ENCODE measurements at places on chromosomes 7 and 10.

- no peak for DNase-seq
These were observed 16.3 kb upstream of the CHST12 start for GRCh38 chr7:2386964-2387669.

GRCh38 chr10:54319341-54319740, 481.7 kb downstream of the PCDH15 start:
- no peak for DNase-seq

DNA sequence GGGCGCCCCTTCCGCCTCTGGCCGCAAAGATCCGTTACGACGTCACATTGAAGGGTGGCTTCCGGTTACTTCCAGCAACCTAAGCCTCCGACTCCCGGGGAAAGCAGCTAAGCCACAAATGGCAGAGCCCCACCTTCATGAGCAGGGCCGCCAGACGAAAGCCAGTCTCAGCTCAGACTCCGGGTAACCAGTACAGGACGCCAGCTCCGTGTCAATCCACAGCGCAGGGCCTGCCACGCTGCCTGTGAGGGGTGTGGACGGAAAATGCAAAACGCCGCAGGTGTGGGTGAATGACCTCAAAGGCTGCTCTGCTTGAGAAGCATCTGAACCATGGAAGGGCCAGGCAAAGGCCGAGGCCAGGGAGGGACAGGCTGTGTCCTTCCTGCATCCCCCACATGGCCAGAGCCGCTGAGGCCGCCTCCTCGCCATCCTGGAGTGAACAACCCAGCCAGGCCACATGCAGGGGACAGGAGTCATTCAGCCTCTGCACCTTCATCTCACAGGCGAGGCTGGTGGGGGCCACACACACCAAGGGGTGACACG, 53.5 kb upstream of the PPP2R2D start:
- no peak for DNase-seq

GRCh38 chr7:105748701-105749100, 127.7 kb downstream of the ATXN7L1 start:
- DNase-seq: no peak

DNA sequence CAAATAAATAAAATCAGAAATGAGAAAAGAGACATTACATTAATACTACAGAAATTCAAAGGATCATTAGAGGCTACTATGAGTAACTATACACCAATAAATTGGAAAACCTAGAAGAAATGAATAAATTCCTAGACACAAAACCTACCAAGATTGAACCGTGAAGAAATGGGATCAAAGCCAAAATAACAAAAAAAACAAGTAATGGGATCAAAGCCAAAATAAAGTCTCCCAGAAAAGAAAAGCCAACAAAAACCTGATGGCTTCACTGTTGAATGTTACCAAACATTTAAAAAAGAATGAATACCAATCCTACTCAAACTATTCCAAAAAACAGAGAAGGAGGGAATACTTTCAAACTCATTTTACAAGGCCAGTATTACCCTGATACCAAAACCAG, 20.0 kb downstream of the GSDME start:
- no peak for DNase-seq

DNA sequence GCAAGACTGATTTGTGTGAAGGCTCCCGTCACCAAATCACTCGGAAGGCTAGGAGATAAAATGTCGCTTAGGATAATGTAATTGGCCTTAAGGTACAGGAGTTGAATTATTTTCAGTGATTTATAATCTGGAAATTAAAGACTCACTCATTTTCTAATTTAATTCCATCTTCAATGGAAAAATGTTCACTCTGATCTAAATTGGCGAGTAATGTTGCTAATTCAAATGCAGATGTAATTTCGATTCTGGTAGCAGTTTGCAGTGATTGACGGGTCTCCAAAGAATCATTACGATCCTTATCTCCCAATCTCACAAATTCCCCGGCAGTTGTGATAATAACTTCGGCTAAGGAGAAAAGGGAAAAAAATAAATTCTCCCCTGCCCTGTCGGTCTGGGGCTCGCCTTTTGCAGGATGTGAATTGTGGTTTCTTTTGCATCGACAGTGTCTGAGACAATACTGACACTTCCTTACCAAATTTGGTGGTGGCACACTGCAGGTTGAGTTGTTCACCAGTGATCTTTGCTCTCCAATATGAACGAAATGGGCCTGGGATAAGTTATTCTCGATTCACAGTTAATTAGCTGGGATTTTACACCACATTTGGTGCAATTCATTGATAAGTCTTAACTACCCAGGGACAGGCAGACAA, 215.1 kb upstream of the GPR26 start:
- DNase-seq: no peak

DNA sequence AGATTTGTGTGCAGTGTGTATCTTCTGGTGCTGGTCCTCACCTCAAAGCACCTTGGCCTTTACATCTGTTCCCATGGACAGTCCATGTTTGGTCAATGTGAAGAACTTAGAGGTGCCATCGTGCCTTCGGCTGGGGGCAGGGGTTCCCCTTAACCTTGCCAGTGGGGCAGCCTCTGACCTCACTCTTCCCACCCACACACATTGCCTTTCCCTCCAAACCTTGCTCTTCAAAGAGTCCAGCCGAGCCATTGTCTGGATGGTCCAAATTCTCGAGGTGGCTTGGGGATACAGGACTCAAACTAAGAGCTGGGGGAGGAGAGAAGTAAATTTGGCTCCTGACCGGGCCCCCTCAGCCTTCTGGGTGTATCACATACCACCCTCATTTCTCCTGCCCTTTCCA, 76.2 kb upstream of the HABP2 start:
- no peak for DNase-seq

- no peak for DNase-seq
These were observed 119.9 kb upstream of the THSD7A start for GRCh38 chr7:11951909-11952308.

GRCh38 chr7:135666156-135666555, 3.8 kb downstream of the STMP1 start:
- DNase-seq: no peak

DNA sequence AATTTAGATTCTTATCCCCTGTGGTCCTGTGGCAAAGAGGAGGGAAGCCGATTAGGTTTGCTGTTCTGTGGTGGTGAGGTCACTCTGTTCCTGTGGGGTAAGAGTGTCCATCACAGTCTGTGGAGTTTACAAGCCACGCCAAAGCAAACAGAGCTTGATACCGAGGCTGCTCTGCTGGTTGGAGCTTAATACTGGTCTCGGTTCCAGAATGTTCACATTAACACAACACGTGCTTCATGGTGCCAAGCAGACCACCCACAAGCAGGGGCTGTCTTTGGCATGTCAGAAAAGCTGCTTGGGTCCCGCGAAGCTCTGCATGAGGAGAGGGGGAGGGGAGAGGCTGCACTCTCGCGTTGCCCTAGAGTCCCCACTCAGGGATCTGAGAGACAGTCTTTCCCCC, 47.5 kb downstream of the DNAJB6 start:
- DNase-seq: no peak

DNA sequence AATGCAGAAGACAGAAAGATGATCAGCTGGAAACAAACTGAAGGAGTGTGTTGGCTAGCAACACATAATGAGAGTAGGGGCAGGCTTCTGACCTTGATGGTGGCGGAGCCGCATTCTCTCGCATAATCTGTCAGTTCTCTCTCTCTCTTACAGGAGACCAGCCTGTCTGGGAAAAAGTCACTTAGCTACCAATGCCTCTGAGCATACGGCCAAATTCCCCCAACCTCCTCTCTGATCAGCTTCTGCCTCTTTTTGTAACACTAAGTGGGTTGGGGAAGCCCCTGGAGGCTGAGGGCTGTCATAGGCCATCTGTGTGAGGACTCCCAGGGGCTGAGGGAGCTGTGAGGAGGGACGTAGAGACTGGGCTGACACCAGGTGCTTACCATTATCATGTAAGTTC, 104.6 kb downstream of the HIPK2 start:
- peak; percentile 35 for DNase-seq

- DNase-seq: no peak
These were observed 59.3 kb downstream of the ANKMY2 start for GRCh38 chr7:16586081-16586874.

GRCh38 chr7:151761231-151761630, 115.7 kb downstream of the PRKAG2 start:
- no peak for DNase-seq

DNA sequence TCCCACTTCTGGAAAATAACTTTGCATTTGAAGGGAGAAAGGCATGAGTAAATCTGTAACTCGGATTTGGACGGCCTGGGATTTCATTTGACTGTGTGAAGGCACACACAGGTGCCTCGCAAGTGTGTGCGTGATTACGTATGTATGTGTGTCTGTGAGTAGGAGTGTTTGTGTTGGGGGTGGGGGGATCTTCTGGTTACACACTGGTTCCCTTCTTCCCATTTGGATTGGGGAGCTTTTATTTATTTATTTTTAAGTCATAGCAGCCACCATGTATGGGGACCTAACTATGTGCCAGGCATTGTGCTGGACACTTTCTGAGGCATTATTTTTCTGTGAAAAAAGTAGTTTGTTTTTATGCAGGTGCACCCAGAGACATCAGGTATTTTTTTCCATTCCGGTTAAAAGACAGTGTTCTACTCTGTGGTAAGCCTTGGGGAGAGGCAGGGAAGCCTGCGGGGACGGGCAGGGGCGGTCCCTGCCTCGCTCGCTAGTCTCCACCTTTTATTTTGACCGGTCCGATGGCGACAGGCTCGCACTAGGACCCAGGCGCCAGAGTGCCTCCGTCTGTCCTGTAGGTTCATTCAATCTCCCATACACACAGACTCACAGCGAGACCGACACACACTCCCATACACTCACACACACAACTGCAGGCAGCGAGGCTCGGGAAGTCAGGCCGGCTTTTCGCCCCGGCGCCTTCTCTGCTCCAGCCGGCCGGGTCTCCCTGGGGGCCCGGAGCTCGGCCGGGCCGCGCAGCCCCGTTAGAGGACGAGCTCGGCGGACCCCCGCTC, at the start of gene MXI1:
MXI1 (plus strand) TSS at position 595 of the 794 bp plus-strand sequence. CDS start 204 bp downstream, outside the sequence.
- peak; percentile 54 for DNase-seq

DNA sequence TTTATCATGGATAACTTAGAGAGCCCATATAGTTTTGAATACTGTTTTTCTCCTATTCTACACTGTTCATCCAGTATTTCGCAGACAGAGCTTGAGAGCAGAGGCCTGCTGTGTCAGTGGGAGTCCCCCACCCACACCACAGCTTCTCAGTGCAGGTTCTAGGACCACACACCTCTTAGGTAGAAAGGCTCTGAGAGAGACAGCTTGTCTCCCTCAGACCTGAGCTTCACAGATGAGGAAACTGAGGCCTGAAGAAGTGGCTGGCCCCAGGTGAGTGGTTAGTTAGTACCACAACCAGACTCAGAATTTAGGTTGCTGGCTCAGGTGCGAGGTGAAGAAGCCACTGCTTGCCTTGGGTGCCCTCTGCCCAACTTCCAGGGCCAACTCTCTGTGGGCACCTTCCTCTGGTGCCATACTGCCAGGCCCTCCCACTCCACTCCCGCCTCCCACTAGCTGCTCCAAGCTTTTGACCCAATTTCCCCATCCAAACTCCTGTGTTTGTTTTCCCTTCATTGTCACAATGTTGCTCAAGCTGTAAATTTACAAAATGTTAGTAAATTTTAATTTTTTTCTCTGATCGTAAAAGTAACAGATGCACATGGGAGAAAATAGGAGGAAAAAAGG, 7.6 kb upstream of the HILPDA start:
- DNase-seq: no peak

- DNase-seq: no peak
These were observed 49.3 kb downstream of the CFAP46 start for GRCh38 chr10:132893090-132893489.

DNA sequence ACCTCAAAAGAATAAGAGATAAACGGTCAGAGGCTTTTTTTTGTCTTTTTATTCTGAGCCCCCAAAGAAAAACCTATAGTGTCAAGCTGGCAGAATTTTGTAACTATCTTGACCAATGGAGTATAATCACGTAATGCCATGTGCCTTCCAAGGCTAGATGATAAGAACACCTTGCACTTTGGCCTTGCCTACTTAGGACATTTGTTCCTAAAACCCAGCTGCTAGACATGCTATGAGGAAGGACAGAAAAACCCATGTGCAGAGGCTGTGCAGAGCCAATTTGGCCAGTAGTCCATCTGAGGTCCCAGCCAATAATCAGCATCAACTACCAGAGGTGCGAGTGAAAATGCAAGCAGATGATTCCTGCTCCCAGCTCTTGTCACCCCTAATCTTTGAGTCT, 69.9 kb downstream of the EPDR1 start:
- no peak for DNase-seq

DNA sequence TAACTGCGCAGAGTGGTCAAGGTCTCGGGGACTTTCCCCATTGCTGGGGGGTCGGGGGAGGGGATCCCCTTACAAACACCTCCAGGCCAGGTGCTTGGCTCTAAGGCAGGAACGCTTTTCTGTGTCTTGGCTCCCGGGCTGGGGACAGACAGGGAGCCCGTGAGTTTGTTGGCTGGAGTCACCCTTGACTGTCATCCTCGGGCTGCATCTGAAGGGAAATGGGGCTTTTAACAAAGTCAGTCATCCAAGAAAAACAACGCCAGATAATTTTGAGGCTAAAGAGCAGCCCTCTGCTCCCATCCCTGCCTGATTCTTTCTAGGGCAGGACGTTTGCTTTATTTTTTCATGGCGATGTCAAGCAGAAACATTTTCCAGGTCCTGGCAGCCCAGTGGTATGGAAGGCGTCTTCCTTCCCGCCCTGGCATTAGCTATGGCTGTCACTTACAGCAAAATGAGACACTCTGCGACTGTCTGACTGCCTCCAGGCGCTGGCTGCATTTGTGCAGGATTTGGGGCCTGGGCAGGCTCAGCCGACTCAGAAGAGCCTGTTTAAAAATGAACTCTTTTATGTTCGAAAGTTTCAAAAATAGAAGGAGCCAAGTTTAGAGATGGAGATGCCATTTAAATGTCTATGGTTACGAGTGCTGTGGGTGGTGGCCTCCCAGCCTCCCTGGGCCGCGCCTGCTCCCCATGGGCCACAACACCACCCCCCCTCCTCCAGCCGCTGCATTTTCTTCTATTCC, 54.7 kb upstream of the TNS3 start:
- no peak for DNase-seq

DNA sequence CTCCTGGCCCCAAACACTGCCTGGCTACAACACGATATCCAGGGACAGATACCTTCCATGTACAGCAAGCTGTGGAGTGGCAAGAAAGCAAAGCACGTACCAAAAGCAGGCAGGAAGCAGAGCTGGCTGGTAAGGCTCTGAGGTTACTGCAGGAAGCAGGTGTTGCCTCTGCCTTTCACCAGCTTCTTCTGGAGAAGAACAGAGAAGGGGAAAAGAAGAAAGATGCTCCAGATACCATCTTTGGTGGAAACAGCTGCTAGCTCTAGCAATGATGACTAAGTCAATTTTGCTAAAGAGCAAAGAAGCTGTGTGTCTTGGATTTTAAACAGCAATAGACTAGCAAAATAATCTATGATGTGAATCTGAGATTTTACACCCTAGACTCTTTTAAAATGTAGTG, 34.9 kb upstream of the PRSS1 start:
- no peak for DNase-seq

DNA sequence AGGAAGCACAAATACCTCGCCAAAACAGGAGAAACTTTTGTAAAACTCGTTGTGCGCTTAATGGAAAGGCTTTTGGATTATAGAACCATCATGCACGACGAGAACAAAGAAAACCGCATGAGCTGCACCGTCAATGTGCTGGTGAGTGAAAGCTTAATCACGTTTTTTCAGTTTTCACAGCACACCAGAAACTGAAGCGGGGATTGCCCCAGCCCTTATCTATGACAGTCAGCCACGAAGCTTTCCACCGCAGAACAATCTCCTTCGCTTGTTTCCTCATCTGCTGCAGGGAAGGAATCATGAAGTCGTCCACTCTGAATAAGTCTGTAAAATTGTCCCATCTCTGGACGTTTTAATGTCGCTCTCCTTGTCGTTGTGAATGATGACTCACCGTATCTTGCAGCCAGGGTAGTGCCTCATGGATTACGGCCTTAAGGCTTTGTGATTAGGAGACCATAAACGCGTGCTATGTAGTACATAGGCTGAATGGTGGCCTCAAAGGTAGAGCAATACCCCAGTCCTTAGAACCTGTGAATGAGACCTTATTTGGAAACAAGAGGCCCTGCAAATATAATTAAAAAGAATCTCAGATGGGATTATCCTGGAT, 174.9 kb upstream of the NPS start:
- DNase-seq: no peak
